Neural crest cell (in vitro differentiated cells): ENCODE measurements at places on chromosomes 6 and 20.

GRCh38 chr20:36655004-36655403 lies 9.0 kb upstream of the SLA2 start:
- DNase-seq = no peak

DNA sequence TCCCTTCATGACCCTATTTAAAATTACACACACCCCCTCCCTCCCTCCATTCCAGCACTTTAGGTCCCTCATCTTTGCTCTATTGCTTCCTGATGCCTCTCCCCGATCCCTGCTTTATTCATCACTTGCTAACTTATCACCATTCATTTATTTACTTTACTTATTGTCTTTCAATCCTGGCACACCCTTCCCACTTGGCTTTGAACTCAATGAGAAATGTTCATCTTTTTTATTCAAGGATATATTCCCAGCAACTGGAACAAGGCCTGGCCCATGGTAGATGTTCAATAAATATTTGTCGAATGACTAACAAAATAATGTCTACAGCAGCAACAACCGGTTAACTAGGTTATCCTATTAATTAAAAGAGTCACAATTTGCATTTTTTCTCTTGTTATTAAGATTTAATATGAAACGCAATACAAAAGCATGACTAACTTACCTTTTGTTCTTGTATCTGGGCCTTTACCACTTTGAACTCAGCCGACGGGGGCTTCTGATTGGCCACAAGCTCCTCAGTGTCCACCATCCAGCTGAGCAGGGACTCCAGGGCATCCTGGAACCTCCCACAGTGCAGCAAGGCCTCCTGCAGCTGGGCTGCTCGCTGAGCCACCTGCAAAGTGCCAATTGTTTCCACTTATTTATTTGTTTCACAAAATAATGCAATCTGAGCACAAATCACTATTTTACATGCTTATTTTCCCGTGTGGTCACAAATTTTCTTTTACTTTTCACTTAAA lies 107.8 kb downstream of the DST start:
- DNase-seq = no peak

DNA sequence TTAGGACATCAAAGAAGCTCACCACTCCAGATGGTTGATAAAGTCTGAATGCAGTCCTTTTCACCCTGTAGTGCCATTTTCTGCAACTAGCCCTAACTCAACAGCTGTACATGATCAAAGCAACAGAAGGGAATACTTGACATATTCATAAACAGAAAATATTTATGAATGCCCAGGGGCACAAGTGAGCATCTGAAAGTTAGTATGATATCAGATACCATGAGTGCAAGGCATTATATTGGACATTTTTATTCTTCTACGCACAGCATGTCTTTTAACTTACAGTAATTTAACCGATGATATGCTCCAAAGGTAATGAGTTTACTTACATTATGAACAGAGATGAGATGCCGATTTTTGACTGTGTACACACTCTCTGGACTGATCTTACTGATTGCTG lies 142.0 kb downstream of the MCHR2 start:
- no peak for DNase-seq

DNA sequence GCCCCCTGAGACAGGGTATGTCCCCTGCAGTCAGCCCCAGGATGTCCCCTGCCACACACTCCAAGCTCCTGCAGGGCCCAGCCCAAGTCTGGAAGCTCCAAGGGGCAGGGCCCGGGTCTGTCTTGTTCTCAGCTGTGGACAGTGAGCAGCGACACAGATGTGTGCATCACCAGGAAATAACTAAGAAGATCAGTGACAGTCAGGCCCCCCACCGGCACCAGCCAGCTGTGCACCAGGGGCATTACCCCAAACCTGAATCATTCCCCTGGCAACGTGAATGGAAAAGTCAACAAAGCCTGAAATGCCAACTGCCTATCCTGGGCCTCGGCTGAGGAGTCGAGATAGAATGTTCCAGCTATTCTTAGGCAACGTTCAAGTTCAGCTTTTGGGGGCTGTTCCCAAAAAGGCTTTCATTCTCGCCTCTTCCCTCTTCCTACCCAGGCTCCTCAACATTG lies 105.0 kb downstream of the PREX1 start:
- no peak for DNase-seq

GRCh38 chr6:140988780-140989179 lies 1143.9 kb upstream of the GJE1 start:
- no peak for DNase-seq

DNA sequence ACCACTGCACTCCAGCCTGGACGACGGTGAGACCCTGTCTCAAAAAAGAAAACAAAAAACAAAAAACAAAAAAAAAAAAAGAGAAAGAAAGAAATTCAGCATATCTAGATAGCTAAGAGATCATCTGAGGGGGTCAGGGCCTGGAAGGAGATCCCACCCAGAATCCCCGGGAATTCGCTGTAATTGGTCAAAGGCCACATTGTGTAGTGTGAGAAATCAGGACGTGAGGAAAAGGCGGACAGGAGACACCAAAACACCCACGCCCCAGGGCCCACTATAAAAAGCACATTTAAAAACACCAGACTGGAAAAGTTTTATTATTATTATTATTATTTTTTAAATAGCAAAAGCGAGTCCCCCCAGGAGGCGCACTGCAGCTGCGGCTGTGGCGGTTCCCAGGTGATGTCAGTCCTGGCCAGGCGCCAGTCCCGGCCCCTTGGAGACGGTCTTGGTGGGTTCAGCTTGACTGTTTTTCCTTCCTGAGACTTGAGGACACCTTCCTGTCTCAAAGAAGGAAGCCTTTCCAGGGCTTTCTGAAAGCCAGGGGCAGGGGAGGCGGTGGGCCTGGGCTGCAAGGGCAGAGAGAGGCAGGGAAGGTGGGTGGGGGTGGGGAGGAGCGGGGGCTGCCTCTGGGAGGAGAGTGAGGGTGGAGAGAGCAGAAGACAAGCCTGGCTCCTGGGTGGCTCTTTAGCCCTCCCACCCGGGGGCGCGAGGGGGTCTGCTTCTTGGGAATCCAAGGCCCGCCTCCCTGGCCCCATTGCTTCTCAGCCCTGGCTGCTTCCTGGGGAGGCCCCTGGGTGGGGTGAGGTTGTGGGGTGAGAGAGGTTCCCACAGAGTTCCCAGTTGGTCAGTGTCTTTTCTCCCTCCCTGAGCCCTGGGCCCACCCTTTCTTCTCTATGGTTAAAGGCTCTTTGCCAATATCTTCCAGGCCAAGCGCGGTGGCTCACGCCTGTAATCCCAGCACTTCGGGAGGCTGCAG lies 14.5 kb downstream of the TCF15 start:
- DNase-seq = no peak

- no peak for DNase-seq
Measured at GRCh38 chr20:58555078-58555765, 40.0 kb upstream of the APCDD1L start.

DNA sequence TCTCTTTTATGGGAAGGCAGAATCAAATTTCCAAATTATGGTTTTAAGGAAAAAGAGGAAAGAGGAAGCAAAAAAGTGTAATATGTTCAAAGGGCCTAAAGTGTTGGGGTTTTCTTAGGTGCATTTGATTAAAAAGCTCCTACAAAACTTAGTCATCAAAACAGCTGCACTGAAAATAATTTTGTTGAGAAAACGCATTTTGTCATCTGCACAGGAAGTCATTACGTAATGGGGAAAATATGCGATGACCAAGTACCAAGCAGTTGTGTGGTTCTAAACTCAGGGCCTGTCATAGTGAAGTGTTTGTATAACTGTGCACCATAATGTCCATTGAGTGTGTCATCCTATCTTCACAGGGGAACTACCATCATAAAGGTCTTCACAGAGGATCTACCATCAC lies 15.6 kb downstream of the HAO1 start:
- DNase-seq = no peak

DNA sequence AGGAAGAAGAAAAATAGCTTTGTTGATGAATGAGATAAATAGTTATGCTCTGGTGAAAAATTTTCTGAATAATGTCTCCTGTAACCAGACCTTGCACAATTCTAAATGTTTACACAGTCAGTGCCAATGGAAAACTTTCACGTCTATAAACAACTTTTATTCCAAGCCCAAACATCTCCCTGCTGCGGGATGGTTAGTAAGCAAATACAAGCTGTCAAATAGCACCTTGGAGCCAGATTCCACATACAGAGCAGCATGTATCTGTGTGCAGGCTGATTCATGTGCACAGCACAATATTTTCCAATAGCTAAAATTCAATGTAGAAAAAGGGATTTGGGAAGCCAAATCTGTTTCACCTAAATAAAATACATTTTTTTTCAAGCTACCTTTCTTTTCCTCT lies 813.3 kb downstream of the HACE1 start:
- DNase-seq = no peak

GRCh38 chr20:10935658-10936402 lies 262.0 kb upstream of the JAG1 start:
- no peak for DNase-seq

- no peak for DNase-seq
Measured at GRCh38 chr20:22974354-22974753, 60.8 kb upstream of the SSTR4 start.

DNA sequence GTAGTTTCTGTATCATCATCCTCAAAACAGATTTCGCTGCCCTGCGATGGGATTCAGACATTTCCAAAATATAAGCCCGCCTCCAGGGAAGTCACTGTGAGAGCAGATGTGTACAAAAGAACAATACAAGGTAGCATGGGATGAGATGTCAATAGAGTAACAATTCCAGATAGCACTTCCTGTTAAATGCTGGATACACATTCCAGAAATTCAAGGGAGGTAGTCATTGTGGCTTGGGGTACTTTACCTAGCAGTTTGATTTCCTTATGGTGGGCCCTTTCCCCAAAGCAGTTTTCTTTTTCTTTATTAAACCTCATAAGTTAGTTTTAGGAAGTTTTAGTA lies 2.5 kb downstream of the RNF217 start:
- no peak for DNase-seq

GRCh38 chr6:84643778-84644177 lies 120.6 kb downstream of the TBX18 start:
- DNase-seq = no peak

- DNase-seq = no peak
Measured at GRCh38 chr6:78578430-78578829, 288.9 kb upstream of the IRAK1BP1 start.

DNA sequence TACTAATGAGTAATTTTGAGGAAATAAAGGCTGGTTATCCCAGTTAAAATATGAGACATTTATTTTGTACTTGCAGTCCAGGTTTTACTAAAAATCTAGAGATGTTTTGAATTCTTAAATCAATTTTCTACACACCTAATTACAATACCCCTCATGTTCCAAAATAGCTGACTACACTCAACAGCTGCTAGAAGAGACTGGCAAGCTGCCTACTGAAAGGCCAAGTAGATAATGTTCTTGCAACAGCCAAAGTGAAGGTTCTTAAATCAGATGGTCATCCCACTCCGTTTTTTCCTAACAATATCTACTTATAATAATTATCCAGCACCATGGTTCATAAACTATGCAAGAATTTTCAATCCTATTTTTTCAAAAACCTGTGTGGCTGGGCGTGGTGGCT lies 69.0 kb downstream of the DTNBP1 start:
- no peak for DNase-seq

DNA sequence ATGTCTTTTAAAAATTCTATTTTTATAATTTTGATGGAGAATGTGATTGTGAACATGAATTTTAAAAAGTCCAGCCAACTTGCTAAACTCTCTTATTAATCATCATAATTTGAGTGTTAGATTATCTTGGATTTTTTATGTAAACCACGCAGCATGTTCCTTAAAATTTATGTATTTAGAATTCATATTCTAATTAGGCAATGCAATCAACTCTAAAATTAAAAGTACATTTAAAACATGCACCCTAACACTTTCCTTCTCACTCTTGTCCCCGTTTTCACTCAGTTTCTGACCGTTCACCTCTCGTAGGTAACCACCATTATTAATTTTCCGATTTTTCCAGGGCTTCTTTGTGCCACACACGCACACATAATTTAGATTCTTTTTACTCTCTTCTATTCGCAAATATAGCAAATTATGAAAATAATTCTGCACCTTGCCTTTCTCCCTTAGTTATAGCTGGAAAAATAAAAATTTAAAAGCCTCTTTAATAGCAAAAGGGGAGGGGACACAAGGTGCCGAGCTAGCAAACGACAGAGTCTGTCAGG lies 329 bp upstream of the ZKSCAN3 start:
- no peak for DNase-seq

GRCh38 chr20:3378138-3378537 lies 29.3 kb downstream of the DNAAF9 start:
- DNase-seq = no peak

- DNase-seq = no peak
Measured at GRCh38 chr6:130625825-130626527, 201.2 kb upstream of the SMLR1 start.

- DNase-seq = no peak
Measured at GRCh38 chr6:41623330-41623729, 14.9 kb upstream of the MDFI start.

DNA sequence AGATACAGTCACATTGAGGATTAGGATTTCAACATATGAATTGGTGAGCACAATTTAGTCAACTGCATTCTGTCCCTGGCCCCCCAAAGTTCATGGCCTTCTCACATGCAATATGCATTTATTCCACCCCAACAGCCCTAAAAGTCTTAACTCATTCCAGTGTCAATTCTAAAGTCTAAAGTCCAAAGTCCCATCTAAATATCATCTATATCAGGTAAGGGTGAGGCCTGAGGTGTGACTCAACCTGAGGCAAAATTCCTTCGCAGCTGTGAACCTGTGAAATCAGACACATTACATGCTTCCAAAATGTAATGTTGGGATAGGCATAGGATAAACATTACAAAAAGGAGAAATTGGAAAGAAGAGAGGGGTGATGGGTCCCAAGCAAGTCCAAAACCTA lies 27.8 kb downstream of the CLIC5 start:
- DNase-seq = no peak

GRCh38 chr6:33248643-33248931 lies 23.1 kb downstream of the VPS52 start:
- no peak for DNase-seq

- DNase-seq = no peak
Measured at GRCh38 chr20:13819885-13820645, 35.2 kb downstream of the NDUFAF5 start.

GRCh38 chr6:36784376-36784636 lies 54.9 kb downstream of the CPNE5 start:
- no peak for DNase-seq

- DNase-seq = no peak
Measured at GRCh38 chr6:226516-227073, 65.7 kb upstream of the DUSP22 start.

- no peak for DNase-seq
Measured at GRCh38 chr20:4070323-4071177, 55.2 kb upstream of the RNF24 start.

DNA sequence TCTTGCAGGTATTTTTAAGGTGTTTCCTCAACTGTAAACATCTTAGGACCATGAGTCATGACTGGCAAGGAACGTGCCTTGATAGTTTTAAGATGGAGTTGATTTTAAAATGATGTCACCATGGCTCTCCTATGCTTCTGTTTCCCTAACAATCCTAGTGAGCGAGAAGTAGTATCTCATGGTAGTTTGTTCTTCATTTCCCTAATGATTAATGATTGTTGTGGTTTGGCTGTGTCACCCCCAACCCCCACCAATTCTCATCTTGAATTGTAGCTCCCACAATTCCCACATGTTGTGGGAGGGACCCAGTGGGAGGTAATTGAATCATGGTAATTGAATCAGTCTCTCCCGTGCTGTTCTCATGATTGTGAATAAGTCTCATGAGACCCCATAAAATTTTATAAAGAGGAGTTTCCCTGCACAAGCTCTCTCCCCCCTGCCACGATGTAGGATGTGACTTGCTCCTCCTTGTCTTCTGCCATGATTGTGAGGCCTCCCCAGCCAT lies 16.8 kb upstream of the BNIP5 start:
- DNase-seq = no peak

GRCh38 chr6:121523628-121524027 lies 88.2 kb downstream of the GJA1 start:
- DNase-seq = no peak
